Gastroesophageal sphincter (tissue), 4 donors: ENCODE measurements at places on chromosomes 7 and 10. TPM values are rescaled to one million over a fixed set of nuclear protein-coding genes. Genes with fewer than 3 reads are reported as not detected.
A peak's percentile ranks its signal among the peaks of the same experiment; 100 is the strongest.

GRCh38 chr10:5043716-5044115 is 40.1 kb upstream of the AKR1C2 start:
- ATAC-seq, result peak; percentile 51

Gene PIK3CG
- total RNA-seq, result 3.0 TPM

Gene KCNH2
- total RNA-seq, result 37.3 TPM

- no peak for ATAC-seq
These were observed 150.4 kb upstream of the SEMA3E start for GRCh38 chr7:83799333-83799732.

- no peak for ATAC-seq
These were observed 418.6 kb upstream of the ZMIZ1 start for GRCh38 chr10:78650122-78650521.

- no peak for ATAC-seq
These were observed 4.1 kb upstream of the GAD2 start for GRCh38 chr10:26212511-26212910.

Gene SLC13A4
- total RNA-seq, result 0.27 TPM

Gene PPA1
- total RNA-seq, result 45.0 TPM

- no peak for ATAC-seq
These were observed 213.3 kb upstream of the PHYHIPL start for GRCh38 chr10:58963101-58963534.

GRCh38 chr10:32650246-32650655 is 204.3 kb downstream of the CCDC7 start:
- no peak for ATAC-seq

DNA sequence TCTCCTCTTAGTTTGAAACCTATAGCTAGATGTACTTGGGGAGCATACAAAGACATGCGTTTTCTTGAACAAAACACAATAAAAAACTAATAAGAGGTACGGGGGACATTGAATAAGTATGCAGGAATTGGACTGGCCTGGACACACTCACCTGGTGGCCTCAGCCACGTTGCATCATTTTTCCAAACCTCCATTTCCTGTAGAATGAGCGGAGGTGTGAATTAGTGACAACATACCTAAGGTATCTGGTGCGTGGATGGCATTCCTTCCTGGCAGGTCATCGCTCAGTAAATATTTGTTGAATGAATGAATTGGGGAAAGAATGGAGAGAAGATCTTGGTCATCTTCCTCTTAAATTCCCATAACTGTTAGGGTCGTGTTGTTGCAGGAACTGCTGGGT is 103.2 kb upstream of the CTBP2 start:
- no peak for ATAC-seq

GRCh38 chr7:6530626-6531491 is 20.4 kb downstream of the GRID2IP start:
- ATAC-seq, result no peak

- ATAC-seq, result no peak
These were observed 57.8 kb downstream of the AUTS2 start for GRCh38 chr7:69656077-69656476.

Gene ENTPD1
- 38.2 TPM for total RNA-seq

Gene PAX4
- total RNA-seq, result not detected

DNA sequence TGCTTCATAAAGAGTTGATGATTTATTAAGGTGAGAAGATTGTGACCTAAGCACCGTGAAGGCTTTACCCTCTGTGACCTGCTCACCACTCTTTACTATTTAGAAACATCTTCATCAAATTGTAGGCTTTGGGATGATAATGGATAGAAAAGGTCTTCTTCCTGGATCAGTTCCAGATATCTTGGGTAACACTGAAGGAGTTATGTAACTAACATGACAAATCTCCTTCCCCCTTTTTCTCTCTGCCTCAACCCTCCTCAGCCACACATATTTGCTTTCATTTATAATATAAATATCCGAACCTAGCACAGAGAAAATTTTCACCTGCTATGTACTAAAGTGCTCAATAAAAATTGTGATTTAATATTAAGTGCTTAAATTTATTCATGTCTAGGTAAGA is 151.5 kb downstream of the FRMD4A start:
- ATAC-seq, result no peak

- ATAC-seq, result no peak
These were observed 947.1 kb upstream of the MBL2 start for GRCh38 chr10:53719658-53720057.

Gene KIF5B
- 241 TPM for total RNA-seq

DNA sequence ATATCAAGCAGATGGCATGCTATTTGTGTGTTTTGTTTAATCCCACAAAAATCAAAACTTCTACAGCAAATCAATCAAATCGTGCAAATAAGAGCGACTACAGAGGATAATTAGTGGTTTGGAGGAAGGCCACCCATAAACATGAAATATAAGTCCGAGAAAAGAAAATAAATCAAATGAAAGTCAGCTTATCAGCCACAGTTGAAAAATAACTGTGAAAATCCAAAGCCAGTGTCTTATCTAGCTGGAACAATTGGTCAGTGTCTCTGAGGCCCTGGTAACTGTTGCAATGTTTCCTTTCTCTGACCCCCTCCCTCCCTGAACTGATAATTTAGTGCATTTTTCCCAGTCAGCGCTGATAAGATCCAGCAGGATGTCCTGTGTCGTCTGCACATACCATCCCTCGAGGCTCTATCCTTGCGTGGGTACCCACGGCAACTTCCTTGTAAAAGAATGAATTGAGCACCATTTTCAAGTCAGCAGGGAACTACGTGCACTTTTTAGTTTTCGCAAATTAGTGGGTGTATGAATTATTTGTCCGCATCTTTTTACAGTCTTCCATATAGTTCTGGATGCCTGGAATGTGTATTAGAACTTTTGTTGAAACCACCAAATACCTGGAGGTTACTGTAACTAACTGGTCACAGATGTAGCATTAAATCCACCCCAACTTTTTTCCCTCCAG is 10.8 kb upstream of the JCAD start:
- ATAC-seq, result no peak

Gene CLRN3
- total RNA-seq, result not detected

- no peak for ATAC-seq
These were observed 1.2 kb upstream of the IDI1 start for GRCh38 chr10:1050145-1050544.

- ATAC-seq, result no peak
These were observed 164.4 kb downstream of the ELMO1 start for GRCh38 chr7:37284285-37284684.

DNA sequence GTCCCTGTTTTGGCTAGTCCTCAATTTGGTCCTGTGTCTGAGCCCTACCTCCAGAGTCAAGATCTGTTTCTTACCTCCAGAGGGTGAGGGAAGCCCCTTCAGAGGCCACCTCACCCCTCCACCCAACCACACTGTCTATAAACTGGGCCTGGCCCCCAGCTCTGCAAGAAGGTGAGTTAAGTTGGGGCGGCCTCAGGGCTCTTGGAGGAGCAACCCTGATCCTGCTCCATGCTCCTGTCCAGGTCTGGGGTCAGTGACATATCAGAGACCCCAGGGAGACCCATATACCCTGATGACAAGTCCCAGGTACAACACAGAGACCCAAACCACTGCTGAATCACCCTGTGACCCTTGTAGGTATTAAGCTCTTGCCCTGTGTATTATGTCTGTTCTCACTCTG is 69.5 kb downstream of the MYL10 start:
- ATAC-seq, result no peak

DNA sequence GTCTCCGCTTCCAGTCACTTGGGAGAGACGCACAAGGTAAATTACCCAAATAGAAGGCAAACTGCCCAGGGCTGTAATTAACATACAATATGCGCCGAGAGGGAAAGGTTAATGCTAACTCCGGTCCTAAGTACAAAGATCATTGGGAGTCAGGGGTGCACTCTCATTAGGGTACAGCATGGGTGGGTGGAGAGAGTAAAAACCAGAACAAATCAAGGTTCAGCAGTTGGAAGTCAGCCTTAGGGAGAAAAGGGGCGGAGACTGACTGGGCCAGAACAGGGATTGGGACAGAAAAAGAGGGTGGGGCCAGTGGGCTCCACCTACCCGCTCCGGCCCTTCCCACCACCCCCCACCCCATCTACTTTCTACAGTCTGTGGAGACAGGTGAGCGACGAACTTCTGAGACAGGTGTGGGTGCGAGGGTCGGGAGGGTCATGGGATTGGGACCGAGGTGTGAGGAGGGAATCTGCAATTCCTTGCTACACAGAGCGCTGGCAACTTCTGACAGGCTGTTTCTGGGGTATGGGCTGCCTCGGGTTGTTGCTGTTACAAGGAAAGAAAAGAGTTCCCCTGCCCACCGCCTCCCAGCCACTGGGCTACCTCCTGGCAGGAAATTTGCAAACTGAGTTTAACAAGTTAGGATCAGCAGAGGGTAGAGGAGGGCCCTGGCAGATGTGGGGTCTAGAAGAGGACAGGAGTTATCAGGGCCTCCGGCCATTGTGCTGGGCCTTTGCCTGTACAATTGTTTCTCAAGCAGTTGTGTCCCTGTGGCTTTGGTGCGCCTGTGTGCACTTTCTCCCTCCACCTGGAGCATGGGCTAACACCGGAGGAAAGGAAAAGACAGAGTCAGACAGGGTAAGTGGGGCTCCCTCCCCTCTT is at the start of gene TMEM139:
Gene TMEM139 (plus strand): TSS at position 368 of the 879 bp plus-strand sequence. CDS start 1,000 bp downstream, outside the sequence.
- ATAC-seq, result no peak

- peak; percentile 35 for ATAC-seq
These were observed 372.3 kb upstream of the NRP1 start for GRCh38 chr10:33706746-33707145.

Gene CD36
- 52.9 TPM for total RNA-seq

GRCh38 chr7:155303039-155303593 is 5.4 kb downstream of the INSIG1 start:
- ATAC-seq, result no peak

GRCh38 chr10:127853868-127854768 is 38.6 kb downstream of the CLRN3 start:
- peak; percentile 64 for ATAC-seq
